Fibroblast of skin of scalp (primary cell): ENCODE measurements at places on chromosomes 5 and 9.

DNA sequence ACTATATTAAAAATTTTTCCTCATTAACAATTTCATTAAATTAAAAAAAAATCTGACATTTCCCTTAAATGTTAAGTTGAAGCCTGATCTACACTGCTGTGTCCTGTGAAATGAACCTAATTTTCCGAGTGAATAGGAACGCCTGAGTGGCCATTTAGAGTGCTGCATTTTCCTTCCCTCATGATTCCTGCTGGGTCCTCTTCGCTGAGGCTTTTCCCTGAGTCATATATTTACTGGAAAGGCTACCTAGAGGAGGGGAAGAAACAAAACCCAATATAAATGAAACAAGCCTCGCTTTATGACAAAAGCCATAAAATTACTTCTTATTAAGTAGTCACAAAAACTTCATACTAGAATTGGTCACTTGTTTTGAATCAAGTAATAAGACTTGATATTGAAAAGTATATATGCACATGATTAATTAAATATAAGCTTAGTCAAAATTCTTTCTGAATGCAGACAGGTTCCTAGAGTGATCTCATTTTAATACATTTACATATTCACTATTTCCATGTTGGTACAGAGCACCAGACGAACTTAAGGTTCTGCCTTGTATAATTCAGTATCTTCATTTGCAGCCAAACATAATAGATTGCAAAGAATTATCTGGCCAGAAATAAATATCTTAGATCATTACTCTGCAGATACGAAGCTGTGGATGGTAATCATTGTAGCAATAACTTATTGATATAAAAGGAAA is 6.3 kb upstream of the ISCA1 start:
- DNase-seq = no peak

DNA sequence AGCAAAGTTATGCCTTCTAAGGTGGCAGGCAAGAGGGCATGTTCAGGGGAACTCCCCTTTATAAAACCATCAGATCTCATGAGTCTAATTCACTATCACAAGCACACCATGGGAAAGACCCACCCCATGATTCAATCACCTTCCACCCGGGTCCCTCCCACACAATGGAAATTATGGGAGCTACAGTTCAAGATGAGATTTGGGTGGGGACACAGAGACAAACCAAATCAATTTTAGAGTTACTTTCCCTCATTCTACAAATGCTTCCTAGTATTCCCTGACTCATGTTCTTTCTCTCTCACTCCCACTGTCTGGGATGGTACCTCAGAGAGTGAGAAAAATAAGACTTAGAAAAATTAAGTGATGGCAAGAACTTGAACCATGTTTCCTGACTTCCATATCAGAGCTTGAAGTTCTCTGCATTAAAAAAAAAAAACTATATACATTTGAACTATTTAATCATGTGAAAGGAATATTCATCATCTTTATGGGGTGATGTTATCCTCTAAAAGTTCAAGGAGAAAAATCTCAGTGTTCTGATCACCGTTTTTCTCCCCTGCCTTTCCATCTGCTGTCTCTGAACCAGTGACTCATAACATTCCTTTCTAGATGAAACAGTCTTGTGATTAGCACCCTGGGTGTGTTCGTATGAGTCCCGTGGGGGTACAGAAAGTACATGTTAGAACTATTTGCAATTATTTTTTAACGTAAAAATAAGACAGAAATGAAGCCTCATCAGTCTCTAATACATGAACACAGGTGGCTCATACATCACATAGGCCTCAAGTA is 282.9 kb downstream of the SLF1 start:
- peak; percentile 54 for DNase-seq

DNA sequence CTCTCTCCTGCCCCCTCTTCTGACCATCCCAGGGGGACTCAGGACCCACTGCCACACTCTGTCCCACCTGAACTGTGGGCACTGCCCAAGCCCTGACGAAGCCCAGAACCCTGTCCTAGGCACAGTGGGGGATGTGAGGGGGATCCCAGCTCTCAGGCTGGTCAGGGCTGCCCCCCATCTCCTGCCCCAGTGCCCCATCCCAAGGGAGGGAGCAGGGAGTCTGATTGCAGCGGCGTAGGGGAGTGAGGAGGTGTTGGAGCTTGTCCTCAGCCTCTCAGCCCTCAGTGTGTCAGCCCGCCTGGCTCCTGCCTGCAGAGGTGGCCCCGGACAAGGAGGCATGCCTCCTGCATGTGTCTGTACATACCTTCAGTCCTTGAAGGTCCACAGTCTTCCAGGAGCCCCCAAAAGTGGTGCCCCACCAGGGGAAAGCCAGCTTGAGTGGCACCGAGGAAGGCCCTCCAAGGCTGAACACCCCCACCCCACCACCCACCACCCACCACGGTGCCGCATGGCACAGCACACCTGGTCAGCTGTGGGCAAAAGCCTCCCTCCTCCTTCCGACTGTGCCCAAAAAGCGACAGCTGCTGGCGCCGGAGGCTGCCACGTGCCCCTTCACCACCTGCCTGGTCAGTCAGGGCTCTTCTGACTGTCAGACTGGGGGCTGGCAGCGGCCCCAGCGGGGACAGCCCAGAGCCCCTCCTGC is 930 bp downstream of the SARDH start:
- no peak for DNase-seq

DNA sequence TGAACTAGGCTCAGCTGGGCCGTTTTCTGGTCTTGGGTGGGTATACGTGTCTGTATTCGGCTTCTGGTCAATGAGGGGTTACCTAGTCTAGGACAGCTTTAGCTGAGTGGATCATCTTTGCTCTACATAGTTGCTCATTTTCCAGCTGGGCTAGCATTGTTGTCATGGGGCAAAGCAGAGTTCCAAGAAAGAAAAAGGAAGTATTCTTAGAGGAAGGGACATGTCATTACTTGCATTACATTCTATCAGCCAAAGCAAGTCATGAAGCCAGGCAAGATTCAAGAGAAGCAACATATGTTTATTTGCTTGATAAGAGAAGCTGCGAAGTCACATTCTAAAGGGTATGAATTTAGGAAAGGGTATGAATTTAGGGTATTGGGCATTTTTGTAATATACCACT is 396.5 kb downstream of the ZNF608 start:
- no peak for DNase-seq

DNA sequence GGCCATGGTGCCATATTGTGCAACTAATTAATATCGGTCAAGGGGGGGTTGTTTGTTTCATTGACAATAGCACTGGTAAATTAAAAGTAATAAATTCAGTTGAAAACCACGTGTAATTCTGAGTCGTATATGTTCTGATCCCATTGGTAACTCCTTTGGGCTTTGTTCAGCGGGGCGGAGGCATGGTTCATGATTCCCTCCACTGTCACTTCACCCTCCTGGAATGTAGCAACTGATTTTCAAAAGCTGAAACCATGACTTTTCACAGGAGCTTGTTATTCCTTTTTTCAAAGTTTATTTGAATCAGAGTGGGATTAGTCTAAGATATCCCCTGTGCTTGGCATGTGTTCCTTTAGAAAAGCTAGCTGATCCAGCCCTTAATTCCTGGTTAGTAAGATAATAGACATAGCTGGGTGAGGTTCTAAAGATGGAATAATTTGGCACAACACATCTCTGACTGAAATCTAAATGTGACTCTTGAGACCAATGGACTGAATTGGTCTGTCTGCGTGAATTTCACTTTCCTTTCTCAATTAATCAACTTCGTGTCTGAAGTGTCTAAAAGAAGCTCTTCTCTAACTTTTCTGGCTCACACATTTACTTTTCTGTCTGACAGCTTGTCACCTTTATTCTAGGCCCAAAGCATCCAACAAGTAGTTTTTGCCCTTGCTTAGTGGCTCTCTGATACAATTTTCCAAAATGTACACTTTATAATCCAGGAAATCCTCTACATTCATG is 185.7 kb upstream of the VCAN start:
- peak; percentile 11 for DNase-seq

DNA sequence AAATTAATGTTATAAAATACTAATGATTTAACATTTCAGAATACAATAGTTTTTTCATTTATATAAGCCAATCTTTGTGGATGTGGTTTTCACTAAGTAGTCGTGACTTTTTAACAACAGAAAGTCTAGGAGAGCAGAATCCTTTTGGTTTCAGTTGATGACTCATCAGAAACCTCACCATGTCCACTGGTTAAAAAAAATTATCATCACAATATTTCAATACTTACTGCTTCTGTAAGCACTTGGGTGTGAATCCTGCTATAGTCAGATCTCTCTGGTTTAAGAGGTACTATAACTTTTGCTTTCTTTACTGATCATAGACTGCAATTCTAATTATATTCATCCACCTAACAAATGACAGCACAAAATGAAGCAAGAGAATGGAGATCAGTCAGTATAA is 77.2 kb downstream of the MRPS30 start:
- DNase-seq = peak; percentile 3

DNA sequence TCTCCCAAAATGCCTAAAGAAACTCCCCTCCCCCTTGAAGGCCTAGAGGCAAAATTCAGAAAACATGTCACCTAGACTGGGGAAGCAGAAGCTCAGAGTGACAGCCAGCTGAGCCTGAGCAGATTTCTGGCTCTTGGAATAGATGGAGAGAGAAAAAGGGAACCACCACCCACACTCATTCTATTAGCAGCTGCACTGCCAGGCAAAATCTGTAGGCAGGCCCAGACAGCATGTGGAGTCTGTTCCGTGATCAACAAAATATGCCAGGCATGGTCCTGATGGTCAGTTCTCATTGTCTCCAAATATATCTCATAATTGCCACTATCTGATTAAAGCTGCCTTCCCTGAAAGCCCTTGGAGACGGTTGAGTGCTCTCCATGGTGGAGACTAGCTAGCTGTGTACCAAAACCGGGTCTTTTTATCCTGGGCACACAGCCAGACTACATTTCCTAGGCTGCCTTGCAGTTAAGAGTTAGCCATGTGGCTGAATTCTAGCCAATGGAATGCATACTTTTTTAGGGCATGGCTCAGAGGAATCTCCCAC is 131.7 kb upstream of the GPR151 start:
- DNase-seq = no peak

DNA sequence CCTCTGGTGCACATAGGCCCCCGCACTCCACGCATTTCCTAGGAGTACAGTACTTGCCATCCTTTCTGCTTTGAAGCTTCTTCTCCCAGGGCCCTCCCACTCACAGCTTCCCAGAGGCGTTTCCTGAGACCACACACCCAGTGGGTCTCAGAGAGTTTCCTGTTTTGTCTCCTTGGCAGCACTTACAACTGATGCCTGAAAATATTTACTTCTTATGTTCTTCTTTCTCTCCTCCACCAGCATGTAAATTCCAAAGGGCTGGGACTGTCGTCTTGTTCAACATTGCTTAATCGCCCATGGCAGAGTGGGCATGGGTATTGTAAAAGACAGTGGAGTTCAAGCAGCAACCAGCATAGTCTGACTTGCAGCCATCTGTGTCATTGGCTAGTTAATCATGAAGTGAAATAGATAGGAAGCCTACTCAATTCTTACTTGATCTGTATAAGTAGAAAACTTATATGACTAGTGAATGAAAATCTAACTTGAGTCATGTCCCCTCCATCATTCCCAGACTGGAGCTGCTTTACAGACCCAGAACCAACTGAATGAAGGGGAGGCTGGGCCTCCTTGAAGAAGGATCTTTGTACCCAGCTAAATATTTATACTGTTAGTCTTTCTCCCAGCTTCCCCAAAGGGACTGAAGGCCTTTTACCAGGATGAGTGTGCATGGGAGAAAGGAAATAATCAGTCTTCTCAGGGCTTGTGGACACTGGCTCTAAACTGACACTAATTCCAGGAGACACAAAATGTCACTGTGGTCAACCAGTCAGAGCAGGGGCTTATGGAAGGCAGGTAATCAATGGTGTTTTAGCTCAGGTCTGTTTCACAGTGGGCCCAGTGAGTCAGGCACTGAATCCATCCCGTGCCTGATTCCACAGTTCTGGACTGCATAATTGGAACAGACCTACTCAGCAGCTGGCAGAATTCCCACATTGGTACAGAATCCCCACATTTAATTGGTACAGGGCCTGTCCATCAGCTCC is 116.4 kb downstream of the SV2C start:
- peak; percentile 12 for DNase-seq

DNA sequence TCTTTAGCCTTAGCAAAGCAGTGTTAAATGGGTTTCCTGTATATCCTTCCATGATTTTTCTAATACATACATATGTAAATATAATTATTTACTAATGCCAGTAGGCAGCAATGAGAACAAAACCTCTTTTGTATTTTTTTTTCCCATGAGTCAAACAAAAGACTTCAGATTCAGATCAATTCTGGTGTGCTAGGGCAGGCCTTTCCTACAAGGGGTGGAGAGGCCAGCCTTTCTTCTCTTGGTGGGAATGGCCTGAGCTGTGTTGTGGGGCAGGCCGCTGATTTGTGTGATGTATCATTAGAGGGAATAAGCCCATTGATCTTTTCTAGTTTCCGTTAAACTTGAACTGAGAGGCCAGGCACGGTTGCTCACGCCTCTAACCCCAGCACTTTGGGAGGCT is 115.5 kb upstream of the DMRT1 start:
- DNase-seq = no peak

GRCh38 chr9:38251036-38251860 is 141.3 kb upstream of the ALDH1B1 start:
- DNase-seq = no peak

- no peak for DNase-seq
These were observed 48.8 kb downstream of the CD180 start for GRCh38 chr5:67147760-67148159.

DNA sequence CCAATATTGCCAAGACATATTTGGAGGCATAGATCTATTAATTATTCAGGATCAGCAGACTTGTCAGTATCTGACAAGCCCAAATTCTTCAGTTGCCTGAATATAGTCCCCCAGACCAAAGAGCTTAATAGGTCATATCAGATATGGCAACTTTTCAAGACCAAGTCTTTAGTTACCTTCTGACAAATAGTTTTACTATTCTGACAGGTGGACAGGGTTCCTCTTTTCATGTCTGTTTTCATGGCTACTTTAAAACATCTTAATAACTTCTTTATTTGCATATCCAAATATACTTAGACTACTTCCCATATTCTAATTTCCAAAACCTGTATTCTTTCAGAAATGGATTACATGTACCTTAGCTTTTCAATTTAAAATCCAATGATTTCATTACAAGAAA is 65.4 kb downstream of the AUH start:
- DNase-seq = no peak

DNA sequence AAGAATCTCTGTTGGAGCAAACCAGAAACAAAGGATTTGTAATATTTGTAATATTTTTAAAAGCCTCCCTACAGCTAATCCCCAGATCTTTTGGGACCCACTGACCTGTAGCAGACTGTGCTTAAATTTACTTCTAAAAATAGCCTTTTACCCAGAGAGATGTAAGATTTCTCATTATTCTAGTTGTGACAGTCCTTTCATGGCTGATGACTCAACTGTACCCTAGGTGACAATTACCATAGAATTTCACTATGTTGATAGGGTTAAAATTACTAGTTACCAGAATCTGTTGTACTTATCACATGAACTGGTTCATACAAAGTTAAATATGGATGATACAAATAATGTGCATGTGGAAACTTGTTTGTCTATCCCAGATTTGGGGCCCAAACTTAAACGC is 543.9 kb upstream of the SEMA6A start:
- no peak for DNase-seq

- DNase-seq = no peak
These were observed 41.4 kb downstream of the RGS3 start for GRCh38 chr9:113504725-113505590.
